ENCODE measurements at places on chromosomes 16 and 17.

- peak; percentile 92 for DNase-seq
These were observed 660 bp upstream of the PRRT2 start for GRCh38 chr16:29811170-29811895.

- no peak for DNase-seq
These were observed 20.8 kb downstream of the SRP68 start for GRCh38 chr17:76051561-76051960.

DNA sequence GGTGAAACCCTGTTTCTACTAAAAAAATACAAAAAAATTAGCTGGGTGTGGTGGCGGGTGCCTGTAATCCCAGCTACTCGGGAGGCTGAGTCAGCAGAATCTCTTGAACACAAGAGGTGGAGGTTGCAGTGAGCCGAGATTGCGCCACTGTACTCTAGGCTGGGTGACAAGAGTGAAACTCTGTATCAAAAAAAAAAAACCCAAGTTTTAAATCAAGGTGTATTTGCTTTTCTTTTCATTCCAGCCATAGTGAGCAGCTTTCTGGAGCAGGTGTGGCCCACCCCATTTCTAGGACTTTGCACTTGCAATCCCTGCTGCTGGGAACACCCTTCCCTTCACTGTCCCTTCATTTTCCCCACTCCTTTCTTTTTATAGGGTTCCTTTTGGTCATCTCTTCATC, 28.8 kb downstream of the TMEM238L start:
- no peak for DNase-seq

- no peak for DNase-seq
These were observed 1.9 kb downstream of the CEMP1 start for GRCh38 chr16:2529061-2529931.

DNA sequence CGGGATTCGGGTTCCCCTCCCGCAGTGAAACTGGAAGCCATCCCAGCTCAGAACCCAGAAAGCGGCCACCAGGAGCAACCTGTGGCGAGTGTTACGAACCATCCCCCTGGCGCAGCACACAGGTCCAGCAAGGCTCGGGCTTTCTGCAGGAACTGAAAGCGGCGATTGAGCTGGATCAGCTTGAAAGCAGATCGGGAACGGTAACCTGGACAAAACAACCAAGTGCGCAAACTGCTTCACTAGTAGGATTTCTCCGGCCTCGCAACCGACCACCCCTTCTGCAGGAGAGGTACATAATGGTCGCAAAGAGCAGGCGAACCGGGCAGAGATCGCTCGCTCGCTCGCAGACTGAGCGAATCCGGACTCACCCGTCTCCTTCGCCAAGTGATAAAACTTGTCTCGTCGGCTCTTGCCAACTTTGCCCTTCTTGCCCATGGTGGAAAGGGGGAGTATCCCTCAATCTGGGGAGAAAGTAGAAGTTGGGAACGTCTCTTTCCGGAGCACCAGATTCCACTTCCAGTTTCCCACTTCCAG, 696 bp upstream of the PSMC5 start:
- DNase-seq, result no peak

GRCh38 chr16:626787-627453, 3.9 kb upstream of the WFIKKN1 start:
- DNase-seq, result no peak

DNA sequence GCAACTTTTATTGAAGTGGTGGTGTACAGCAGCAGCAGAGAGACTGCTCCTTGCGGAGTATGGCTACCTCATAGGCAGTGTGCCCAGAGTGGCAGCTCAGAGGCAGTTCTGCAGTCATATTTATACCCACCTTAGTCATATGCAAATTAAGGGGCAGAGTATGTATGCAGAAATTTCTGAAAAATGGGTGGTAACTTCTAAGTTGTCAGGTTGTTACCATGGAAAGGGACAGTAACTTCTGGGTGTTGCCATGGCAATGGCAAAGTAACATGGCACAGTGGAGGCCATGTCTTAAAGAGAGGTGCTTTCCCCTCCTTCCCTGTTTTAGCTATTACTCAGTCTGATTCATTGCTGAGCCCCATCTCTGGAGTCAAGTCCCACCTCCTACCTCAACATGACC, 53.4 kb downstream of the MEOX1 start:
- peak; percentile 52 for DNase-seq

DNA sequence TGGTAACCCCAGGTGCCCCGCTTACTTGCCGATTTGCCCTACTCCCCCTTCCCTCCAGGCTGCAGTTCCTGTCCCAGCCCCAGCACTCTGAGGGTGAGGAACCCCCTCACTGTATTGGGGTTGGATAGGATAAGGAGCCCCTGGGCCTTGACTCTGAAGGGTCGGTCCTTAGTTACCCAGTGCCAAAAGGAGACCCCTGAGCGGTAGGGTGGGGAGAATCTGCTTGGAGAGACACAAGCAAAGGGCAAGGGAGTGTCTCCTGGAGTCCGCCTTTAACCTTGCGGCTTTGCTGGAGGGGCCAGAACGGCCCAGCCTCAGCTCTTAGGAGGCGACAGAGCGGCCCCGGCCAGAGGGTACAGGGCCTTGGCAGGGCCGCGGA, 13.0 kb downstream of the CARD14 start:
- no peak for DNase-seq

DNA sequence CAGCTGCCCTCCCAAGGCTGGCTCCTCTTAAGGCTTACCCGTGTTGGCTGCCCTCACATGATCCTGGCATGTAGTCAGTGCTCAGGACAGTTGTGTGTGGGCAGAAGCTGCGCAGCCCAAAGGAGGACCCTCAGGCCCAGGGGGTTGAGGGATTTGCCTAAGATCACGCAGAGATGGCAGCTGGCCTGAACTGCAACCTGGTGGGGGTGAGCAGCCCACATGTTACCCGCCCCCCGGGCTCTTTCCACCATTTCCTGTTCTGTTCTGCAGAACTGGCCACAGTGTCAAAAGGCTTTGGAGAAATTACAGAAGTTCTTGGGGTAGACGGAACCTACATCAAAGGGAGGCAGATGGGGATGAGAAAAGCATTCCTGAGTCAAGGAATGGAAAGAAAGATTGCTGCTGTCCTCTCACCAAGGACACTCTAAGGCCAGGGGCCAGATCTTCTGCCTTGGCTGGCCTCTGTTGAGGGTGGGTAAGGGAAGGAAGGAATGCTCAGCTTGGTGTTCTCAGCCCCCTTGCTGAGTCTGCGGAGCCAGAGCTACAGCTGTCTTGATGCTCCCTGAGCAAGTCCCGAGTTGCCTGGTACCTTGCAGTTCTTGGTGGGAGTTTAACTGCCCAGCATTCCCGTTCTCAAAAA, 53.0 kb downstream of the EPN2 start:
- no peak for DNase-seq

GRCh38 chr17:4616476-4616875, 25.0 kb downstream of the ALOX15 start:
- no peak for DNase-seq

- DNase-seq, result no peak
These were observed 934.8 kb upstream of the EEF2KMT start for GRCh38 chr16:6032438-6032837.

DNA sequence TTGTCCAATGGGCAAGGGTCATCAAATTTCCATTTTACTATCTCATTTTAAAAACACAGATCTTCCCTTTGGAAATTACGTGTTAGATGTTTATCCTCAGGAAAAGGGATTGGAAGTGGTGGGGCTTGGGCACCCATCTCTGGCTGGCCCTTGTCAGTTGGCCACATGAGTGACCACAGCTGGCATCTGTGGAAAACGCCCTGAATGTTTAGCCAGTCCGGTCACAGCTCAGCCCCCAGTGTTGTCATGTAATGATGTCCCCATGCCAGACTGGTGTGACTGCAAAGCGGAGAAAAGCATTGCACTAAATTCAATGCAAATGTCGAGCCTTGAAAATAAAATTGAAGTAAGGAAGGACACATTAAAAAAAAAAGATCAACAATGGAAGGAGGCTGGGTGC, 53.0 kb downstream of the TMC6 start:
- DNase-seq, result no peak

GRCh38 chr16:19745286-19746010, 27.4 kb downstream of the IQCK start:
- DNase-seq, result no peak

All from activated CD4-positive, alpha-beta T cell treated with anti-CD3 and anti-CD28 coated beads, Interleukin-2, amount 50 U/mL, for 48 hours (primary cell).